ENCODE measurements at places on chromosomes 7 and 10.

DNA sequence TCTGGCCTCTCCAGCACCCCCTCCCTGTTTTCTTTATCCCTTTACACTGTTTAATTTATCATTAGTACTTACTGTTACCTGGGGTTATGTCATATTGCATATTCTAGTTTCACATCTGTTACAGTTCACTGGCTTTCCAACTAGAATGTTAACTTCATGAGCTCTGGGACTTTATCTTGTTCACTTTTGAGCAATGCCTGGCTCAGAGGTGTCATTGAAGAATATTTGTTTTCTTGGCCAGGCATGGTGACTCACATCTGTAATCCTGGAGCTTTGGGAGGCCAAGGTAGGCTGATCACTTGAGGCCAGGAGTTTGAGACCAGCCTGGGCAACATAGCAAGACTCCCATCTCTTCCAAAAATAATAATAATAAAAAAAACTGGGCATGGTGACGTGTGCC lies 40.7 kb downstream of the LRGUK start:
- DNase-seq, result no peak

- no peak for DNase-seq
Observed at GRCh38 chr10:68562661-68563570, 2.8 kb downstream of the TET1 start.

DNA sequence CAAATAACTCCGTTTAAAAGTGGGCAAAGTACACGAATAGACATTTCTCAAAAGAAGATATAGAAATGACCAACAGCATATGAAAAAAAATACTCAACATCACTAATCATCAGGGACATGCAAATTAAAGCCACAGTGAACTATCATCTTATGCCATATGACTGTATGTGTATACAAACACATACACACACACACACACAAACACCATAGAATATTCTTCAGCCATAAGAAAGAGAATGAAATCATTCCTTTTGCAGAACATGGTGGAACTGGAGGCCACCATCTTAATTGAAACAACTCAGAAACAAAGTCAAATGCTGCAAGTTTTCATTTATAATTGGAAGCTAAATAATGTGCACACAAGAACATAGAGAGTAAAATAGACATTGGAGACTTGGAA lies 1019.4 kb downstream of the KCNMA1 start:
- no peak for DNase-seq

- DNase-seq, result no peak
Observed at GRCh38 chr10:89076120-89076519, 85.5 kb downstream of the FAS start.

DNA sequence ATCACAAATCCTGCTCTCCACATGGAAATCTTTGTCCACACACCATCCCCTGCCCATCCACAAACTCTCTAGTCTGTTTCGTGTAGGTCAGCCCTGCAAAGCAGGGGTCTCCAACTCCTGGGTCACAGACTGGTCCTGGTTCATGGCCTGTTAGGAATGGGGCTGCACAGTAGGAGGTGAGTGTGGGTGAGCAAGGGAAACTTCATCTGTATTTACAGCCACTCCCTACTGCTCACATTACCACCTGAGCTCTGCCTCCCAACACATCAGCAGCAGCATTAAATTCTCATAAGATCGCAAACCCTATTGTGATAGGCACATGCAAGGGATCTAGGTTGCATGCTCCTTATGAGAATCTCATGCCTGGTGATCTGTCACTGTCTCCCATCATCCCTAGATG lies 242.1 kb downstream of the FGFR2 start:
- no peak for DNase-seq

GRCh38 chr10:29740981-29741545 lies 106.3 kb upstream of the SVIL start:
- DNase-seq, result no peak

GRCh38 chr7:17021205-17021604 lies 139.4 kb upstream of the AGR3 start:
- no peak for DNase-seq

- DNase-seq, result no peak
Observed at GRCh38 chr7:41045556-41046123, 657.2 kb downstream of the INHBA start.

GRCh38 chr7:42219447-42219846 lies 17.6 kb downstream of the GLI3 start:
- no peak for DNase-seq

- no peak for DNase-seq
Observed at GRCh38 chr7:155405399-155406318, 52.3 kb upstream of the EN2 start.

DNA sequence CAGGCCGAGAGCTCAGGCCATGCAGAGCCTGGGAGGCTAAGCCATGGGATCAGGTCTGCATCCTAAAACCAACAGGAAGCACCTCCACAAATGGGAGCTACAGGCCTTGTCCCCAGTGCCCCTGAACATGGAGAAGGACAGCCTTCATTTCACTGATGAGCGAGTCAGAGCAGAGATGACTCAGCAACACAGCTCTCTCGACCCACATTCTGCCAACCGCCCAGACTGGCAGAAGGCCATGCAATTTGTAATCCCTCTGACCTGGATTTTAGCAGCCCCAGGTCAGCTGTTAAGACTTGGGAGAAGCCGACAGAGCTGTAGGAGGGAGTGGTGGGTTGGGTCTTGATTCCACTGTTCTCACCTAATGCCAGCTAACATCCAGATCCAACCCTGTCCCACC lies 25.5 kb downstream of the VOPP1 start:
- no peak for DNase-seq

GRCh38 chr7:47836503-47837202 lies 111.6 kb downstream of the PKD1L1 start:
- no peak for DNase-seq

DNA sequence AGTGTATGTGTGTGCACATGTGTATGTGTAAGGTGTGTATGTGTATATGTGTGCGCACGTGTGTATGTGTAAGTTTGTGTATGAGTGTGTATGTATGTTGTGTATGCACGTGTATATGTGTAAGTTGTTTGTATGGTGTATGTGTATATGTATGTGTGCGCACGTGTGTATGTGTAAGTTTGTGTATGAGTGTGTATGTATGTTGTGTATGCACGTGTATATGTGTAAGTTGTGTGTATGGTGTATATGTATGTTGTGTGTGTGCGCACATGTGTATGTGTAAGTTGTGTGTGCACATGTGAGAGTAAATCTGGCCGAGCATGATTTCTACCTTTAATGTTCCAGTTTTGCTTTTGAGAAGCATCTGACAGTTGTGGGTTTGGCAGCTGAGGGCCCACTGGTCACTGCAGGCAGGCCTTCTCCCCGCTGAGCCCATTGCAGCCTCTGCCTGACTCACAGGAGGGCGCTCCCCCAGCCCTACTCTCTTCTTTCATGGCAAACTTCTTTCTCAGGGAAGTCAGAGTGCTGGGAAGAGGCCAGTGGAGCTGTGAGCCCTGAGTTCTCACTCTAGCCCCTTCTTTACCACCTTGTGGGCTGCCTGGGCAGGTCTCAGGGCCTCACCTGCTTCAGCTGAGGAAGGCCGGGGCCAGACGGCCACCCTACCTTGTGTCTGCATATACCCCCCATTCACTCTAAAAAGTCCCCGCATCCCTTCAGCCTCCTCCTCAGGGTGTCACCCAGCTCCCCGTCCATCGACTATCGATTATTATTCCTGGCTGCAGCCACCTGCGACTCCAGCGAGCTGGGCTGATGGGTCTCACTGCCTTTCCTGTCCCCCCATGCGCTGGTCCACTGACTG lies 11.2 kb downstream of the WDR86 start:
- no peak for DNase-seq

GRCh38 chr10:72418679-72419078 lies 64.0 kb upstream of the DNAJB12 start:
- DNase-seq, result no peak

DNA sequence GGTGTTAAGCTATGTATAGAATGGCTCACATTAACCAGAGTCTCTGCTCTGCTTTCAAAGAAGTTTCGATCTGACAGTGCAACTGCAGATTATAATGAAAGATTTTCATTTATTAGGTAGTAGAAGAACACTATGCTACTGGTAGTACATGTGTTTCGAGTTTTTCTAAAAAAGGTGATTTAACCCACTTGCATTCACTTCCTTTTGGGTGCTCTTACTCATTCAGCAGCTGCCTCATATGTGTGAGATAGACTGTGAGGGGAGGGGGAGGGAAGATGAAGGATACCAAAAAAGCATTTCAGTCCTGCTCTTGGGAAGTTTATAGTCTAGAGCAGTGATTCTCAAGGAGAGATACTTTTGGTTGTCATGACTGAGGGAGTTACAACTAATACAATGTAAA lies 20.4 kb downstream of the PLEKHA8 start:
- DNase-seq, result no peak

DNA sequence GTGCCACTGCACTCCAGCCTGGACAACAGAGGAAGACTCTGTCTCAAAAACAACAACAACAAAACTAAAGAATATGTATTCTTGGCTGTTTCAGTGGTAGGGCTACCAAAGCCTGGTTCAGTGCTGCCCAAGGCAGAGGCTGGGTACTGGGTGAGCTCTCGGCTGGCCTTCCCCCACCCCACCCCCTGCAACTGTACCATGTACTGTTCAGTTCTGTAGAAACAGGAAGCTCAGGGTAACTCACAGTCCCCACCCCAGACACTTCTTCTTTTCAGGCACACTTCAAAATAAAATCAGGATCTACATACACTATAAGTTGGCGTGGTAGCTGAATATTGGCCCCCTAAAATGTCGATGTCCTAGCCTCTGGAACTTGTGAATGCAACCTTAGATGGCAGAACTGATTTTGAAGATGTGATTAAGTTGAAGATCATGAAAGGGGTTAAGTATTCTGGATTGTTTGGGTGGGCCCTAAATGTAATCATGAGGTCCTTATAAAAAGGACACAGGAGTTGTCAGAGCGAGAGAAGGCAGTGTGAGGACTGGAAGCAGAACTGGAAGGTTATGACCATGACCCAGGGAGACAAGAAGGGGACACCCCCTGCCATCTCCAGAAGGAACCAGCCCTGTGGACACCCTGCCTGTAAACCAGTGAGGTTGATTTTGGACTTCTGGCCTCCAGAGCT lies 31.2 kb downstream of the TBXAS1 start:
- peak; percentile 32 for DNase-seq

GRCh38 chr10:64426745-64427144 lies 905.5 kb downstream of the REEP3 start:
- no peak for DNase-seq

DNA sequence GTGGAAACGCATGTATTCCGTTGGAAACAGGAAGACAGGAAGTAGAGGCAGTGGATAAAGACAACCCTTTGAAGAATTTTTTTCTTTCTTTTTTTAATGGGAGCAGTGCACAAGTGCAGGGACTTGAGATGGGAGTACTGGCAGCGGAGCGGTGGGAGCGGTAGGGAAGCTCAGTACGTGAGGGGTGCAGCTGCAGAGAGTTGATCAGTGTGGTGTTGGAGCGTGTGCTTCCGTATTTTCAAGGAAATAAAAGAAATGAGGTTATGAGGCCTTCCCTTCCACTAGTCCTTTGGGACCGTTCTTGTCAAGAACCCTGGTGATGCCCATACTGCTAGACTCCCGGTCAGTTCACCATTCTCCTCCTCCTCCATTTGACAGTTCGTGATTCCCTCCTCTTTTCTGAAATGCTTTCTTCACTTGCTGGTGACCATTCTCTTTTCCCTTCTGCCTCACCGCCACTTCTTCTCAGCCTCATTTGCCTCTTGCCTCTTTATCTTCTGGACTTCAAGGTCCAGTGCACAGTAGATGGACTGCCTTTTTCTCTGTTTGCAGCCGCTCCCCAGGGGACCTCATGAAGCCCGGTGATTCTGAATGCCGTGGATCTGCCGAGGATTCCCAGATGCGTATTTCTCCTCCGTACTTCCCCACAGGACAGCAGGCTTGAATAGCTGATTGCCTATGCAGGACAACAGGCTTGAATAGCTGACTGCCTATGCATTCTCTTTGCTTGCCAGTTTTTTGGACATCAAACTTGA lies 39.1 kb upstream of the TMEM236 start:
- DNase-seq, result no peak

- no peak for DNase-seq
Observed at GRCh38 chr10:71964743-71965515, 734 bp downstream of the CHST3 start.

DNA sequence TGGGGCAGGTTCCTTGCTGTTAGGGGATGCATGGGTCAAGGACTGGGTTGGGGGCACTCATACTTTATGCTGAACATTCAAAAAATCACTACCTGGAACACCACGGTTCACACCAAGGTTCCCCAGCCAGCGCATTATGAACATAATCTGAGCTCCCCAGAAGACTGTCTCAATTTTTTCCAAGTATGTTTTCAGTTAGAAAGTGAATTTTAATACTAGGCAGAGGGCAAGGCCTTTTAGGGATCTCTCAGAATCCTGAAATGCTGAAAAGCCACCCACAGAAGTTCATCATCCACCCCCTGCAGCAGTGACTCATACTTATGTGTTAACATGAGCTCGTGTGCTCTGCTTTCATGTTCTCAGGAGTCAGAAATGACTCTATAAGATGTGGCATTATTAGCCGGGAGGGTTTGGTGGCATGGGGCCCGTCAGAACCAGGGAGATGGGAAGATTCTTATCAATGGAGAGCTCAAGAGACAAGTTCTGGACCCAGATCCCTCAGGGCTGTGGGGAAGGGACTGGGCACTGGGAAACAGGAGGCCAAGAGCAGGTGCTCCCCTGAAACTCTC lies 185.2 kb upstream of the ITGB1 start:
- DNase-seq, result peak; percentile 5
